ENCODE measurements at places on chromosomes 16 and 17.

GRCh38 chr16:85605912-85606841 lies 6.9 kb upstream of the GSE1 start:
- DNase-seq, result no peak

DNA sequence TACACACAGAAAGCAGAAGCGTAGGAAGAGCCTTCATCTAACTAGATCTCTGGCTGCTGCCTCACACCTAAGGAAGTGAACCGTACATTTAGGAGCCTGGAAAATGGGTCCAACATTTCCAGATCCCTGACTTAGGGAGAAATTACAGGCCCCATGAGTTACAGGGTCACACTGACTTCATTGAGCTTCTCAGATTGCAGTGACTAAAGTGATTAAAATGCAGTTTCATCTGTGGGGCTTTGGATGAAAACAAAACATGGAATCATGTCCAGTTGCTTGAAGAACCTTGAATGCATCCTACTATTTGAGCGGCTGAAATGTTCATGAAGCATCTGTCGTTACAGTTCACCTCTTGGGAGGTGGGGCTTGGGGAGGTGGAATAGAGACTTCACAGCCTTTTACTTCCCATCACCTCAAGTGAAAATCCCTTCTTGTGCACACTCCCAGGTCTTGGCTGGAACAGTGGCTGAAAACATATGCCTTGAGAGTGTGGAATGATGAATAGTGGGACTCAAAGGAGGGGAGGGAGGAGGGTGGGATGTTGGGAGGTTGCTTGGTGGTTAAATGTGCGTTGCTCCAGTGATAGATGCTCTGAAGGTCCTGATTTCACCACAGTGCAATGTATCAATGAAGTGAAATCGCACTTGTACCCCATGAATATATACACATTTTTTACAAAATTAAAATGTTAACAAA lies 19.7 kb downstream of the TEKT3 start:
- DNase-seq, result no peak

- DNase-seq, result no peak
Observed at GRCh38 chr17:63623786-63624530, 1.7 kb downstream of the MAP3K3 start.

GRCh38 chr17:41976142-41976768 lies 9.7 kb downstream of the CNP start:
- no peak for DNase-seq

GRCh38 chr17:10061111-10061845 lies 137.1 kb downstream of the GAS7 start:
- peak; percentile 90 for DNase-seq

- peak; percentile 22 for DNase-seq
Observed at GRCh38 chr17:2940352-2940751, 123.1 kb downstream of the OR1D5 start.

DNA sequence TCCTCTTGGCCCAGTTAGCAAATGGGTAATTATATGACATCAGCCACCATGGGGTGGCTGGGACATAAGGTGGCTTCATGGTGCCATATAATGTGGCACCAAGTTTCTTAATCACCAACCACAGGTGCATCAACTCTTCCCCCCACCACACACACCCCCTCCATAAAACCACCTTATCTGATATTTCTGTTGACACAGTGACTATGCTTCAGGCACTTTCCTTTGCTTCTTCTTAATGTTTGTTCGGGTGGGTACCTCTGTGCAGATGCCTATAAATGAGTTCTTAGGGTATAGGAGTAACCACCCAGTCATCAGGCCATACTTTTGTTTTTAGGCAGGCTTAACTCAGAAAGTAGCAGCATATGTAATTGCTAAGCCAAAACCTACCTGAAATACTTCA lies 29.5 kb downstream of the RNF43 start:
- DNase-seq, result no peak

GRCh38 chr16:24046442-24046841 lies 209.7 kb upstream of the CACNG3 start:
- DNase-seq, result no peak

- peak; percentile 72 for DNase-seq
Observed at GRCh38 chr17:1484676-1485422, 7.6 kb downstream of the MYO1C start.

- no peak for DNase-seq
Observed at GRCh38 chr16:88721236-88721635, 14.9 kb downstream of the CTU2 start.

DNA sequence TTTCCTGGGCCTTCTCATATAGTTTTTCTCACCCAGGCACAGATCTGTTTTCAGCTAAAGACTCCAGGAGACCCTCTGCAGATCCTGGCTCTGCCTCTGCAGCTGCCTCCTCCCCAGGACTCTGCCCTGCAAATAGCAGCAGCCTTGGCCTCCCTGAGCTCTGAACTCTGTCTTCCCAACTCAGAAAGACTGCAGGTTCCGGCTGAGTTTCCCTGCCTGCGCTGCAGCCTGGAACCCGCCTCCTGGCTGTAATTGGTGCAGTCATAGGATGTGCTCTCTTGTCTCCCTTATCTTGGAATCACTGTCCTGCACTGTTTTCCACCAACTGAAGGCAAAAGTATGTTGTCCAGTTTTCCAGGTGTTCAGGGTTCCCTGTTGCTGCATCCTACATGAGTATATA lies 14.3 kb upstream of the DNASE1 start:
- no peak for DNase-seq

- DNase-seq, result no peak
Observed at GRCh38 chr17:17433000-17433703, 43.6 kb upstream of the MED9 start.

GRCh38 chr16:87822108-87822970 lies 47.0 kb downstream of the SLC7A5 start:
- DNase-seq, result no peak

DNA sequence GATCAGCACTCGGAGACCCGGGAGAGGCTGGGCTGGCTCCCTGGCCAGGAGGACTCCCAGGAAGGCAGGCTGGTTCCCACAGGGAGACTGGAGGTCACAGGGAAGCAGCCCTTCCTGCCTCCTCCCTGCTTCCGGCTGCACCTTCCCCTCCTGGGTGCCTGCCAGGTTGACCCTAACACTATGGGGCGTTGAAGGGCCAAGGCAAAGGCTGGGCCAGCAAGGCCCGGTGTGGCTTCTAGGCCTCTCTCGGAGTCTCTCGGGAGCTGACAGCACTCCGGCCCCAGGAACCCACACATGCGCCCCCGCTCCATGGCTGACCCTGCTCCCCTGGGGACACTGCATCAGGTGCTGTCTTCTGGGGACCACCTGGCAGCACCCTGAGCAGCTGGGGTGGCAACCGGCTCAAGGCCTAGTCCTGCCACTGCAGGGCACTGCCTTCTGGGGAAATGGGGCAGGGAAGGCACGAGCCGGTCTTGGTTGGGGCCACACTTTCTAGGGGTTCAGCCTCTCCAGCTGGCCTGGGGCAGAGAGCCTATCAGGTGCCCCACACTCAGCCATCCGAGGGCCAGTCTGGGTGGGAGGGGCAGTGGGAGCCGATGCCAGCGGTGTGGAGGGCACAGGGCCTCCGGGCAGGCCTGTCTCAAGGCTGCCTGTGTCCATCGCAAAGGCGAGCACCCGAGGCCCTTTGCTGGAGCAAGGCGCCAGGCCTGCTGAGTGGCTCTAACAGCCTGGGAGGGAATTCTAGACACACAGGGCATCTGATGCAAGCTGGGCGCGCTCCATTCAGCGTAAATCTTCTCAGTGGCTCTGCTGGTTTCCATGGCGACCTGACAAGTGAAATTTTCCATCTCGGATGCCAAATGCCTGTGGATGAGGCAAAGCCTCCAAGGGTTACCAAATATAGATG lies 5.6 kb upstream of the MTSS2 start:
- DNase-seq, result peak; percentile 90

DNA sequence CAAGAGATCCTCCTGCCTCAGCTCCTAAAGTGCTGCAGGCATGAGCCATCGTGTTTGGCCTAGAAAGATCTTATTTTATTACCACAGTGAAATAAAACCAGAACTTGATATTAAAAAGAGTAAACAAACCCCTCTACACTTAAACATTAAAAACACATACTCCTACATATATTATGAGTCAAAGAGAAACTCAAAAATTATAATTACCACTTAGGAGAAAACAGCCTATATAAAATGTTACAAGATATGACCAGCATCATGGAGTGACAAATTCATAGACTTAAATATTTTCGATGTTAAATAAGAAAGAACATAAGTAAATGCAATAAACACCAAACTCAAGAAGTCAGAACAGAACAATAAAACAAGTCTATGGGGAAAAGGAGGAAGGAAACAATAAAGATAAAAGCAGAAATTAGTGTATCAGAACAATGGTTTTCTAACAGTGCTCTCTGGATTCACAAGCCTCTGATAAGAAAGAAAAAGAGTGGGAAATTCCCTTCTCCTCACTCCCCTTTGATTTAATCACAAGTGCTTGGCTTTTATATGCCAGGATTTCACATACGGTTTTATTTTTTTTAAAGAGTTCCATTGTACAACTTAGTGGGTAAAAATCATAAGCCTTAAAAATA lies 23.0 kb downstream of the SKAP1 start:
- DNase-seq, result peak; percentile 25

DNA sequence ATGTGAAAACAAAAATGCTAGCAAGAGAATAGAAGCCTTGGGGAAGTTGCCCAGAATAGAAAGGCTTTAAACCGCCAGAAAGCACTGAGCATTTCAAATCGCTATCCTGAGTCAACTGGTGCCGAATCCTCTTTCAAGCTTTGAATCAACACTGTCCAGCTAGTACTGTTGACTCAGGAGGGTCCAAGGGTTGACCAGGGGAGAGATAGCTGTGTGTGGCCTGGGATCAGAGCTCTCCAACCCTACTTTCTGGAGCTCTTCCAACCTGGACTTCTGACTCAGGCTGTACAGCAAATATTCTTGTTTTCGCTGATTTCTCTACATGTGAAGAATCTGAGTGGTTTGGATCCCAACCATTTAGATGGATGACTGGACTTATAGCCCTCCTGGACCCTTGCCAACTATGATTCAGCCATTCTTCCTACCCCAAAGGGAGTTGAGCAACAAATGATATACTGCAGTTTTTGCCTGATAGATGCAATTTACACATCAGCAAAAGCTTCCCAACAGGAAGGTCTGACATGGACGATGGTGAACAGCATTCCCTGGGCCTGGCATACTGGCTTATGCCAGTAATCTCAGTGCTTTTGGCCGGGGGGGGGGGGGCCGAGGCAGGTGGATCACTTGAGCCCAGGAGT lies 154.0 kb upstream of the SDK2 start:
- peak; percentile 72 for DNase-seq

DNA sequence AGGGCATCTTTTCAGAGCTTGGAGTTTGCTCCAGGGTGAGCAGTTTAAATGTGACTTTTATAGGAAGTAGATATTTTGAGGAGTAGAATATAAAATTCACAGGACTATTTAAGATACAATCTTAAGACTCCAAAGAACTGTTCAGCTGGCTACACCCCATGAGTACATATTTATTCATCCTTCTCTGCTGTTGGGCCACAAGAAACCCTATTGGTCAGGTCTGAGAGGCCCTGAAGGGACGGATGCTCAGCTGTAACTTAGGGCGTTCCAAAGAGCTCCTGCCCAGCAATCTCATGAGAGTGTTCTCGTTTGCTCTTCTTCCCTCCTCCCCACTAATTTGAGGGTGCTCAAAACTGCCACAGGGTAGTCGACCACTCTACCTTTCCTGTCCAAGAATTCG lies 7.3 kb downstream of the ST6GALNAC2 start:
- DNase-seq, result no peak

- no peak for DNase-seq
Observed at GRCh38 chr17:73551144-73551543, 93.1 kb downstream of the SDK2 start.

- no peak for DNase-seq
Observed at GRCh38 chr16:48282636-48283263, 35.4 kb upstream of the ABCC11 start.

GRCh38 chr16:84226026-84226425 lies 13.8 kb downstream of the KCNG4 start:
- DNase-seq, result no peak

DNA sequence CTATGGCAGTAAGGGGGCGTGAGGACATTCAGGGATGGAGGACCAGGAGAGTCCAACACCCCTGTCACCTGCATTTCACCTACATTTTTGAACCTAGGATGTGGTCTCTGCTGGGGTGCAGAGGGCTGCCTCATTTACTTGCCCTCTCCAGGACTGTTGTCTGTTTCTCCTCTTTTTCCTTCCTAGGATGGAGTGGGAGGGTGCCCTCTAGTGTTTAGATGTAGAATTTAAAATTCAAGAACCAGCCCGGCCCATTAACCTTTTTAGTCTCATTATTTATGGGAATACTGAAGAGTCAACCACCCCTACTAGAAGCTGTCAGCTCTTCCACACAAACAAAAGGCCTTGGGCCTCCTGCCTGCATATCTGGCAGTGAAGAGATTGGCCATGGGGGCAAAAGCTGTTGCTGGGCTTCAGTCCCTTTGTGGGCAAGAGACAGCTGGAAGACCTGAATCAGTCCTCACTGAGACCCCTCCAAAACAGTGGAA lies 2.5 kb upstream of the STARD3 start:
- DNase-seq, result peak; percentile 51

DNA sequence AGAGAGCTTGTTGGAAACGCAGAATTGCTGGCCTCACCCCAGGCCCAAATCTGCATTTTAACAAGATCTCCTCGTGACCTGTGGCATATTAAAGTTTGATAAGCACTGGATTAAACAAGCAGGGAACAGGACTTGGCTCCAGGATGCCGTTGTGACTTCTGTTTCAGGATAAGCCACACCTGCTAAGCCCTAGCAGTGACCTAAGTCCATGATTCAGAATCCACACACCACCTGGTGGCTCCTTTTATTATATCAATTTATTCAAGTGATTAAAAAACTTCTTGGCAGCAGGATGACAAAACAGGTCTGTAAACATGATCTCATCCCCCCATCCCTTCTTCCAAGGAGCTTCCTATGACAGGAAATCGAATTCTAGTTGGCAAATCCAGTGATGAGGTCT lies 9.1 kb downstream of the NAGPA start:
- no peak for DNase-seq

DNA sequence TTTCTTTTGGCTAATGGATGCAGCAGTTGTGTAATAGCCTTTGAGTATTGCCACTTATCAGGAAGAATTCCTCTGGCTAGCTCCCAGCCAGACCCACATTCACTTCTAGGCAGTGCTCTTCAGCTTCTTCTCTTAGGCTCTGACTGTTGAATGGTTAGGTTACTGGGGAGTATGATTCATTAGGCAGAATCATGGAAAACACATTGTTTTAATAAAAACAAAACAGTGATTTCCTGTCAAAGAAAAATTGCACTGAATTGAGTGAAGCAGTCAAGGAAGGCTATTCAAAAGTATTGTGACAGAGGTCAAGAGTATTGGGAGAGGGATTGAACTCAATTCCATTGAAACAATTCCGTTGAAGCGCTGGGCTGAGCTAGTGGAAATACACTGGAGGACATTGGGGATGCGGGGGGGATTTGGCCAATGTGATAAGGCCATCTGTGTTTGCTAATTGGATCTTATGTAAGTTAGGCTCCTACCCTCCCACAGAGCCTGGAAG lies 68.0 kb downstream of the CNTNAP4 start:
- DNase-seq, result peak; percentile 93
